Dermis blood vessel endothelial cell (primary cell): ENCODE measurements at places on chromosomes 16 and 17.

DNA sequence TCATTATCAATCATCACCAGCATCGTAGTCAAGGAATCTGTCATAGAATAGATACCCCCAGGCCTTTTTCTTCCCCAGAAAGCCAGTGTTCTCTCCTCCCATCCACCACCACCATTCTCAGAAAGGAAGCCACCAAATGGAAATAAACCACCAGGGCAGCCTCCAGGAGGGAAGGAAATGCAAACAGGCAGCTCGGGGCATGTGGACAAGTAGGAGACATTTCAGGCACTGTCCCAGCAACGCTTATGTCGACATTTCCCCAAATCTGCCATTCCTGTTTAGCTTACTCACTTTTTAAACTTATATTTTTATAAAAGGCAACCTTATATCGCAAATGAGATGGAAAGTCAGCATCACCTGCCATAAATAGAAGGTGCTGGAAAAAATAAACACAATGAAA lies 15.8 kb downstream of the EMP2 start:
- DNase-seq: no peak

GRCh38 chr17:57723427-57724025 lies 21.6 kb downstream of the CCDC182 start:
- DNase-seq: no peak

DNA sequence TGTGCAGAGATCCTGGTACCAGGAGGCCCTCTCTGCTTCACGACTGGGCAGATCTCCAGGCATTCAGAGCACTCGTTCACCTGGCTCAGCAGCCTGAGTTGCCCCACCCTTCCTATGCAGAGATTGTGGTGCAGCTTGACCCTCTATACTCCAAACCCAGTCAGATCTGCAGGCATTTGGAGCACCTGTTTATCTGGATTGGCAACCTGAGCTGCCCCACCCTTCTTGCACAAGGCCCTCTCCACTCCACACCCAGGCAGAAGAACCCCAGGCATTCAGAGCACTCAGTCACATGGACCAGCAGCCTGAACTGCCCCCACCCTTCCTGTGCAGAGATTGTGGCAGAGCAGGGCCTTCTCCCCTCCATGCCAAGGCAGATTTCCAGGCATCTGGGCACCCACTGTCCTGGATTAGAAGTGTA lies 88.4 kb upstream of the CDH5 start:
- no peak for DNase-seq

GRCh38 chr17:27457731-27458523 lies 1.7 kb downstream of the KSR1 start:
- DNase-seq: peak; percentile 43

- DNase-seq: no peak
These were observed 10.7 kb downstream of the XYLT1 start for GRCh38 chr16:17459903-17460521.

- DNase-seq: peak; percentile 44
These were observed 225.1 kb upstream of the CA10 start for GRCh38 chr17:52383493-52384100.

GRCh38 chr17:82343560-82343959 lies 10.0 kb upstream of the SECTM1 start:
- DNase-seq: no peak

GRCh38 chr17:56159826-56160380 lies 6.6 kb downstream of the ANKFN1 start:
- no peak for DNase-seq

GRCh38 chr17:77327566-77328464 lies 187.0 kb downstream of the SEC14L1 start:
- DNase-seq: no peak

DNA sequence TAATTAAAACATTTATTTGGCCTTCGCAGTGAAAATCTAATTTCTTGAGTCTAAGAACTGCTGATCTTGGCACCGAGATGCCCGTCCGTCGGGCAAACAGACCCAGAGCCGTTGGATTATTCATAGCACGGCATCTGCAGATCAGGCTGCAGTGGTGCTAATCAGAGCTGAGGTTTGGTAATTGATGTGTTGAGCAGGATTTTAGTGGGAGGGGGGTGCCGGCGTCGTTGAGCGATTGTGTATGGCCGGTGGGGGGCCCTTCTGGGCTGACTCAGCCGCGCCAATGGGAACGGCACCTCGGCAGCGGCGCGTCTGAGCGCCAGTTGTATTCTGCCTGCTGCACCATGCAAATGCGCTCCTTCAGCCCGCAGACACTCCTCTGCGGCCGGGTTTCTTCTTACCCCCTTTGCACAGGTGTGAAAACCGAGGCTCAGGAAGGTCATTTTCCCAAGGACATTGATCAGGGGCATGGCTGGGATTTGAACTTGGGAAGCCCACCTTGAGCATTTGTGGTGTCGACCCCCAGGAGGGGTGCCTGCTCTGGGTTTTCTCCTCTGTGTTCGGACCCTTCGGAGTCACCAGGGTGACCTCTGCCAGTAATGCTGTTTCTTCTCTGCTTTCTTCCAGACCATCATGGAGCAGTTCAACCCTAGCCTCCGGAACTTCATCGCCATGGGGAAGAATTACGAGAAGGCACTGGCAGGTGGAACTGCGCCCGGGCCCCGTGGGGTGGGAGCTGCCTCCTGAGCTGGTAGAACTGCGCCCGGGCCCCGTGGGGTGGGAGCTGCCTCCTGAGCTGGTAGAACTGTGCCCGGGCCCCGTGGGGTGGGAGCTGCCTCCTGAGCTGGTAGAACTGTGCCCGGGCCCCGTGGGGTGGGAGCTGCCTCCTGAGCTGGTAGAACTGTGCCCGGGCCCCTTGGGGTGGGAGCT lies 18.4 kb downstream of the BAIAP2 start:
- DNase-seq: peak; percentile 45

- no peak for DNase-seq
These were observed 1.4 kb upstream of the TMEM132E start for GRCh38 chr17:34578016-34578415.

- DNase-seq: no peak
These were observed 37.4 kb downstream of the CCDC57 start for GRCh38 chr17:82175201-82175600.

DNA sequence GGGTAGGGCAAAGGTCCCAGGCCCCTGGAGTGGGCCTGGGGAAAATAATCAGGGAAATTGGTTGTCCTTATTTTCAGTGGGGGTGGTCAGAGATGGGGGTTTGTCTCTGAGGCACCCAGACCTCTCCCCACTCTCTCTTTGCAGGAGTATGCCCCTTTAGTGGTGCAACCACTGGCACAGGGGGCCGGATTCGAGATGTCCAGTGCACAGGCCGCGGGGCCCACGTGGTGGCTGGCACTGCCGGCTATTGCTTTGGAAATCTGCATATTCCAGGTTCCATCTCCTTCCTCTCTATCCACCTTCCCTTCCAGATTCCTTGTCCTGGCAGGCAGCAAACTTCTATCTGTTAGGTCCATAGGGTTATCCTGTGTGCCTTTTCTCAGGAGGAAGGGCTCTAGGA lies 7.6 kb downstream of the PFAS start:
- DNase-seq: no peak

DNA sequence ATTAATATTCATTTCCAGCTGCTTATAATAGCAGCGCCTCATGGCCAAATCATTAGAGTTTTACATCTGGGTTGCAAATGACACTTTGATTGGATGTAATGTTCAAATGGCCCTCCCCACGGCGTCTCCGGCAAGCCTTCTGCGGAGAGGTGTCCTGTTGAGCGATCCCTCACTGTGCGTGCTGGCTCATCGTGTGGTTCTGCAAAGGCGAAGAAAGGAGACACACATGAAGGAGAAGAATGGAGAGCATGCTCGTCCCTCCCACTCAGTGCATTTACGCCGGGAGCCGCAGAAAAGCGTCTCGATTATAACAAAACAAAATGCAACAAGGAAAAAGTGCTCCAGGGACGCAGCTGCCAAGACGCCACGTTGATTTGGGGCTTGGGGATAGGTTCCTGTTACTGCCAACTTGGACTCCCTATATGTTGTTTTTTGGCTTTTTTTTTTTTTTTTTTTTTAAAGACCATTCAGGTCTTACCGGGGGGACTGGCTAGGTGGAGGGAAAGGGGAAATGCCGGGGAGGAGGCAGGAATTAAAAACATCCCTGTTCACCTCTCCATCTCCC lies 117.6 kb downstream of the C16orf78 start:
- no peak for DNase-seq

DNA sequence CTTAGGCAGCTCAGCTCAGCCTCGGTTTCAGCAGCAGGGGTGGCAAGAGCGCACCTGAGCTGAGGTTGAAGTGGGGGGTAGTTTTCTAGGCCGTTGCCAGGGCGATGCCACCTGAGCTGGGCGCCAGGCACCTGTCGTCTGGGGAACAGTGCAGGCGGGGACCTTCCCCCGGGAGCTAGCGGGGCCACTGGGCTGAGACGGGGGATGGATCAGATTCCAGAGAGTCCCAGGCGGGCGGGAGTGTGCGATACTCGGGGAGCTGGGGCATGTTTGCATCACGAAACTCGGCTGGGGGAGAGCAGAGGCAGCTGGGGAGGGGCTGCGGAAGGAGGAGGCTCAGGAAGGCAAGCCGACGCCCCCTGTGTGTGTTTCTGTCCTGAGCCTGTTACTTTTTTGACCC lies 477 bp upstream of the CLDN9 start:
- DNase-seq: no peak

DNA sequence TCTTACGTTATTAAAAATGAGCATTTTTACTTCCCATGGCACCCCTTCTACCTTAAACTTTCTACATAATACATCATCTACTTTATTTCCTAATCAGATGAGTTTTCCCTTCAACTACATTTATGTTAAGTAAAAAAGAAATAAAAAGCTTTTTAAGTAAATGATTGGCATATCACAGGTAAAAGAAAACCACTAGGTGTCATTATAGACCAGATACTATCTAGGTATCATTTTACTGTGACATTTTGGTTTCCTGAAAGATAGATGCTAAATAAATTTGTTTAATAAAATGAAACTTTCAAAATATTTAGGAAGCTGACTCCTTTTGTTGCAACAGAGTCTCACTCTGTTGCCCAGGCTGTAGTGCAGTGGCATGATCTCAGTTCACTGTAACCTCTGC lies 3.8 kb upstream of the CMTM1 start:
- DNase-seq: no peak

GRCh38 chr16:9297437-9298113 lies 206.1 kb downstream of the HAPSTR1 start:
- DNase-seq: peak; percentile 15

GRCh38 chr17:41338961-41339485 lies 11.6 kb downstream of the KRT33A start:
- DNase-seq: no peak

GRCh38 chr16:4345836-4346781 lies 5.0 kb downstream of the PAM16 start:
- no peak for DNase-seq

- DNase-seq: no peak
These were observed 21.0 kb downstream of the SNN start for GRCh38 chr16:11689031-11689840.

DNA sequence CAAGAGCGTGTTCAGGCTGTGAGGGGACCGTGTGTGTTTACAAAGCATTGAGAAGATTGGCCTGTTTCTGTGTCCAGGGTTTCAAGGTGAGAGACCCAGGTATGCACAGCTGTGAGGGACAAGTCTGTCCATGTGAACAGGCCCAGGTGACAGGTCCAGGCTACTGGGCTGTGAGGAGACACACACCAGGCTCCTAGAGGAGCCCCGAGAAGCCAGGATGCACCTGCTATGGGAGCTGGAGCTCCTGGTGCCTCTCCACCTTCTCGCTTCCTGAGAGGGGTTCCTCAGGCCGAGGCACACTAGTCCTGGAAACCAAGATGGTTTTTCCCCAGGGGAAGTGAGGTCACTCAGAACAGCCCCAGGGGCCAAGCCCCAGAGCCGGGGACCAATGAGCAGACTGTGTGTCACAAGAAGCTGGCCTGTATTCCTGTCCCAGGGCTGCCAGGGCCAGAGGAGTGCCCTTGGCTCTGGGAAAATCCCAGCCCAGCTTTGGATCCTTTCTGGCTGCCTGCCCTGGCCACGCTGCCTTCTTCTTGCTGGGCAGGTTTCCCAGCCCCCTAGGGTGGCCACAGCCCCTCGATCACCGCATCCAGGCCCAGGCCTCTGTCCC lies 153.4 kb upstream of the PLCG2 start:
- peak; percentile 97 for DNase-seq

DNA sequence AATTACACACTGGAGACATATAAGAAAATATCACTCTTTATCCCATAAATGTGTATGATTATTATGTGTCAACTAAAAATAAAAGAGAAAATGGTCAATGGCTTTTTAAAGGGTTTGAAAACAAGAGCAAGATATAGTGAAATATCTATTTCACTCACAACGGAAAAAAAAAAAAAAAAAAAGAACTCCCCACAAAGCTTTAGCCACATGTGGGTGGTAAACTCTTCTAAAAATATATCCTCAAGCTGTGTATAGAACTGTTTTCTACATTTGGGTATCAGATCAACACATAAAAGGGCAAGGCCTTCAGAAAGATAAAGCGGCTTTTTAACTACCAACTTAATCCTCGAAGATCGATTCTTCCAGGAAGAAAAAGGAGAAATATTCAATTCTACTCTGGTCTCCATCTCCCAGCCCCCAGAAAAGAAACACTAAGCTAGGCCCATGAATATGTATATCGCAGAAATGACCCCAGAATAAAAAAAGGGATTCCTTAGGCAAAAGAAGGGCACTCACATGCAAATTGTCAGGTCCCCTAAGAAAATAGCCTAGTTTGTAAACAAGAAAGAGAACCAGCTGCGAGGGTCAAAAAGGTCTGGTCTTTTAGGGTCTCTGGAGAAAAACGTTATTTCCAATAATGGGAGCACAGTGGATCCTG lies 4.4 kb downstream of the LITAF start:
- DNase-seq: no peak

DNA sequence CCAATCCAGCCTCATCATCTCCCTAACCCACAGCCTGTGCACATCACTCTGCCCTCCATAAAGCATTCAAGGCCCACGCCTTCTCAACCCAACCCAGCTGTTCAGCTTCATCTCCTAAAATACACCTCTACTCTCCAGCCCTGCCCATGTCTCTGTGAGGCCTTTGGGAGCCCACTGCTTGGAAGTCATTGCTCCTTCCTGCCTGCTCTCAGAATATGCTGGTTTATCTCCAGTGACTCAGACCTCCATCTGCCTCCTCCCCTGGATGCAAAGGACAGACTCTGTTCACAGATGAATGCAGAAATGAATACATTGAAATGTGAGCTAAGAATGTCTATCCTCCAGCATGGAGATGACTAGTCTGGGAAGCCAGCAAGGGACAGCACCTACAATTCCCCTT lies 19.0 kb downstream of the KCNG4 start:
- no peak for DNase-seq

GRCh38 chr16:89014403-89015230 lies 37.6 kb upstream of the CBFA2T3 start:
- no peak for DNase-seq

GRCh38 chr17:5500589-5501391 lies 14.4 kb downstream of the MIS12 start:
- DNase-seq: peak; percentile 72

GRCh38 chr16:50436271-50436670 lies 67.5 kb upstream of the BRD7 start:
- no peak for DNase-seq
